ENCODE measurements at places on chromosomes 13 and 19.

GRCh38 chr19:28023064-28023463, 1189.9 kb downstream of the UQCRFS1 start:
- no peak for DNase-seq

GRCh38 chr19:2056837-2057192, 5.8 kb upstream of the MKNK2 start:
- no peak for DNase-seq

GRCh38 chr19:44202974-44203373, 9.4 kb upstream of the ZNF227 start:
- no peak for DNase-seq

- no peak for DNase-seq
Measured at GRCh38 chr19:46624958-46625661, at the start of gene PTGIR. PTGIR (minus strand) TSS chr19:46625089; CDS start chr19:46624225, 864 bp downstream.

GRCh38 chr13:53079691-53080090, 51.1 kb downstream of the OLFM4 start:
- DNase-seq: no peak

GRCh38 chr19:32324631-32325285, 20.7 kb upstream of the ZNF507 start:
- no peak for DNase-seq

DNA sequence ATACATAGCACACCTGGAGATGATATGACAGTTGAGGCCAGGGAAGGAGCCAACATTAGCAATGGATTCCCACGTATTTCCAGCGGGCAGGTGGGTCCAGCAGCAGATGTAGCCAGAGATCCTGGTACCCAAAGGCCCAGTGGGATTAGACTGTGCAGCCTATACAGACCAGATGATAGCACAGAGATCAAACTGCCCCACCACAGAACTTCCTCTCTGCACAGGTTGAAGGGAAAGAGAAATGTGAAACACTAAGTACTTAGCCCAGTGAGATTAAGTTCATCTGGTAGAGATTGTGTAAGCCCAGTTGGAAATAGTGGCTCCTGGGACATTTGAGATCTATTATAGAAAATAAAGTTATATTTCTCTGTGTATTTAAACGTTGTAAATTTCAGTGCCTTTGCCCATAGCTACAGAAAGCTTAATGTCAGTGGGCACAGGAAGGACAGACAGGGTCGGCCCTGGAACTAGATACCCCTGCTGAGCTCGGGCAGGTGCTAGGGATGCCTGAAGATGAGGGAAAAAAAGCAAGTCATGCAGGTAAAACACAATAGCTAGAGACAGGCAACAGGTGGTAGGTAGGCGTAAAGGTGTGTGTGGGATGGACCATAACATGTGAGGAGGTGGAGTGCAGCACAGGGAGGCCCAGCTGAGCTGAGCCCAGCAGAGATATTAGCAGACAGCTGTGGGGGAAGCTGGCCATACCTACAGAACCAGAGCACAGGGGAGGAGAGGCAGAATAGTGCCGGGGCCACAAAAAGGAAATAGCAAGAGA, 27.3 kb upstream of the SPATA13 start:
- no peak for DNase-seq

DNA sequence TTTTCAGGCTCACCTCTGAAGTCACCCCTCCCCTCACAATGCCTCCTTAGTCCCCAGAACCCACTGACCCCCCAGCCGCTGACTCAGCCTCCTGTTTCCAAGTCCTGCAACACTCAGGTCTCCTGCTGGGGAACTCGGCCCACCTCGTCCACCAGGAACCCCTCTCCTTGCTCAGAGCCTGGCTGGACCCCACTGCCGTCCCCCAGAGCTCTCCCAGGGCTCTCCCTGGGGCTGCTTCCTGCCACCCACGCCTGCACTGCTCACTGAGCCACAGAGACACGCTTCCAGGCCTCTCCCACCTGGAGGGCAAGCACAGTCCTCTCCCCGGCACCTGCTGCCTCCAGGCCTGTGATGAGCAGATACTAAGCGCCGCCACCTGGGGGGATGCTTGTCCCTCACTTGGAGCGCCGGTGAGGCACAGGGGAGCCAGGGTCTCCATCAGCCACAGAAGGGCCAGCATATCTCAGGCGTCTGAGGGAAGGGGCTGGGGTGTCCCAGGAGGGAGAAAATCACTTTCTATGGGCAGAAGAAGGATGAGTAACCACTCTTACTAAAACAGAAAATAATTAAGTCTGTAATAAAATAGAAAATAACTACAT, 53.8 kb downstream of the KLF2 start:
- DNase-seq: no peak

- DNase-seq: no peak
Measured at GRCh38 chr19:55504252-55504603, 16.0 kb downstream of the SSC5D start.

DNA sequence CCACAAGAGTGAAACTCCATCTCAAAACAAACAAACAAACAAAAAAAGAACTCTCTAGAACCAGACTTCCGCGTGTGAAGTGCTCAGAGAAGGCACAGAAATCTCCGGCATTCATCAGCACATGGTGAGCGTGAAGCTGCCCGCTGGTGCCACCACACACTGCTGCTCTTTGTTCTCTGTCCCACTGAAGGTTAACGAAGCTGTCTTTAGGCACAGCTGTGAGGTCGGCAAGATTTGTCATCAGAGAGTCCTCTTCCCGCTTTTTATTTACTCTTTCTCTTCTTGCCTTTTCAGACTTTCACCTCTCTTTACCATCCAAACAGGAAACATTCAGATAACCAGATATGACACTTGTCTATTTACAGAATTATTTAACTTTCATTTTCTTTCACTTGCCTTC, 115.2 kb upstream of the ARGLU1 start:
- DNase-seq: no peak

DNA sequence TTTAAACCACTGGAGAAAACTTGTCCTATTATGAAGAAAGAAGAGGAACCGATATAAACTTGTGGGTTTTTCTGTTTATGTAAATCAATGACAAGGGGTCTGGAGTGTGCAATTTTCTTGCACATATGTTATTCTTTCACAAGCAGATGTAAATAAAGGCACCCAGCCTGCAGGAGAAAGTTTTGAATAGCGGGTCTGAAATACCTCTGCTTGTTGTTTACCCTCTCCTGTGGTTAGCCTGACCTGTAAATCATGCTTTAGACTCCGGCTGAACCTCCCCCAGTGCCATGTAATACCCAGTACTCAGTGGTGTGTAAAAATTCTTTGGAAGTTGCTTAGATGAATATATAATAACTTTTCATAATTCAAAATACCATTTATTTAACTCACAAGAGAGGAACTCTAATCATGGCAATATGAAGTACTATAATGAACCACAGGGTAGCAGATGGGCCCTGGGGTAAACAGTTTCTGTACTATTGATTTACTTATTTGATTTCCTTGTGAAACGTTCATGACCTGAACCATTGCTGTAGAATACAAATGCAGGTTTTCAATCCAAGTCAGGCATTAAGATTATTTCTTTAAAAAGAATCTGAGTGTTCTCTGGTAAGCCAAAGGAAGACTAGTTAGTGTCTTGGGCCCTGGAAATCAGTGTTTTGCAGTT, 245.1 kb downstream of the LMO7 start:
- no peak for DNase-seq

DNA sequence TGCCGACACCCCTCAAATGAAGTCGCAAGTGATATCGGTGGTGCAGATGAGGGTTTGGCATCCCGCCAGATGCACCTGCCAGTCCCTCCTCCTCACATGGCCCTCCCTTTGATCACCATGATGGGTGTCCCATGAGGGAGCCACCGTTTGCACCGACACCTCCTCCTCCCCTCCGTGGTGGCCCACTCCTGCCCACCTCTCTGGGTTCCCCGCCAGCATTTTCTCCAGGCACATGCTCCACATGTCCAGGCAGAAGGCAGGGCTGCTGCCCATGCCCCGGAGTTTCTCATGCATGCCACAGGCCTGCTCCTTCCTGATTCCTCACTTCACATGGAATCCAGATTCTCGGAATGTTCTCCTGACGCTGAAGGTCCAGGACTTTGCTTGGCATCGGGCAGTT, 49.3 kb downstream of the COL4A2 start:
- no peak for DNase-seq

GRCh38 chr19:38433268-38433733, at the start of gene RYR1:
RYR1 (plus strand) TSS chr19:38433691; CDS start chr19:38433830, 139 bp downstream.
- no peak for DNase-seq

DNA sequence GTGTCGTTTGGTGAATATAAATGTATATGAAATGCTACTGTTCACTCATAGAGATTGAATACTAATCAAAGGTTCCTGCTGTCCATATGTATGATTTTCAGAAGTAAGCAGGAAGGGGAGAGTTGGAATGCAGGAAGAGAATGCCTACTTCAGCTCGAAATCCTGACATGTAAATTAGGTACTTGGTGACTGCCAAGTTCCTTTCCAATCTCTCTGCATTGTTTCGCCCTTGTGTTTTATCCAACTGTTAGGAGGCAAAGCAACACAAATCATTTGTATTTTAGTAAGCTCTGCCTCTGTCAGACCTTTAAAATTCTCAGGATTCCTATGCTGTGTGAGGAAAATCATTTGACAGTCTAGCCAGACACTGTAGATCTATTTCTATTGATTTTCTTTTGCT, 9.0 kb downstream of the STARD13 start:
- no peak for DNase-seq

- DNase-seq: no peak
Measured at GRCh38 chr19:47495478-47496372, 11.7 kb upstream of the KPTN start.

GRCh38 chr19:10271543-10272086, 695 bp downstream of the ICAM1 start:
- DNase-seq: peak; percentile 34

DNA sequence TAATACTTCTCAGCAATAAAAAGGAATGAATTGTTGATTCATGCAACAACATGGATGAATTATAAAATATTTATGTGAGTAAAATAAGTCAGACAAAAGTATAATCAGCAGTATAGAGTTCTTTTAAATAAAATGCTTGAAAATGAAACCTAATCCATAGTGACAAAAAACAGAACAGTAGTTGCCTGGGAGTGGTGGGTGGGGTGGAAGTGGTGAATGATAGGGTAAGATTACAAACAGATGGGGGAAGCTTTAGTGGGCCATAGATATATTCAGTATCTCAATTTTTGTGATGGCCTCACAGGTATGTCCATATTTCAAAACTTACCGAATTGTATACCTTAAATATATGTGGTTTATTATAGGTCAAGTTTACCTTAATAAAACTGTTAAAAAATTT, 124.9 kb upstream of the UBL3 start:
- no peak for DNase-seq

DNA sequence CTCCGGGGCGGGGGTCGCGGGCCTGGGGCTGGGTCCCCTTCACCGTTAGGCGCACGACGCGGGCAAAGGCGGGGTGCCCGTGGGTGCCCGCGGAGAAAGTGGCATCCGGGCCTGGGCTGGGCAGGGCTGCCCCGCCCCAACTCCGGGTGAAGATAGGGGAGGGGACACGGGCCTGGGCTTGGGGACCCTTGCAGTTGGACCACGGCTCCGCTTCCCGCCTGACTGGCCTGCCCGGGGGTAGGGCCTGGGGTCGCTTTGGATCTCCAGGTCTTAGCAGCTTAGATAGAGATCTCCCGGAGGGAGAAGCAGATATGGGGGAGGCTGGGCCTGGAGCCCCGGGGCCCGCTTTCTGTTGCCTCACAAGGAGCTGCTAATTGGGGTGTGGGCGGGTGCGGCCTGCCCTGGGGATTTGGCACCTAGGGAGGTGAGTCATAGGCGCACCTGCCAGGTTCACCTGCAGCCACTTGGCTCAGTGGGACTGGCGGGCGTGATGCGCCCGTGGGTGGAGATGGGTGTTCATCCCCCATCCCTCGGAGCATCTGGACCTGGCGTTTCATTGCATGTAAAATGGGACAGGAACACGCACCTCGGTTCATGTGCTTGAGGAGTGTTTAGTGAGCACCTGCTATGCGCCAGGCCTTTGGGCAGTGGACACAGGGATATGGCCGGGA, 585 bp downstream of the MAP1S start:
- no peak for DNase-seq

GRCh38 chr13:75566658-75567057, 17.1 kb downstream of the UCHL3 start:
- DNase-seq: no peak

DNA sequence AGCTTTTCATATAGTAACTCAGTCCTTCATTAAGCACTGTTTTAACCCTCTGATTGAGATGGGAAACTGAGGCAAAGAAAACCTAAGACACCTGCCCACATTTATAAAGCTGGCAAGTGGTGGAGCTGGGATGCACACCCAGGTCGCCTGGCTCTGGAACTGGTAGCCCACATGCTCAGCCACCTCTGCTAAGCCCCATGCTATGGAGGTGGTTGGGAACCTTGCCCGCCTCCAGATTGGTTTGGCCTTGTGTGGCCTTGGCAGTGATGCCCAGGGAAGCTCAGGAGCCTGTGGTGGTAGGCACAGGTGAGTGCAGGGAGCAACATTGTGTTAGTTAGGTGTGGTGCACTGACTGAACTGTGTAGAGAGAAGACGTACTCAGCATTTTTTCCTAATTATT, 370.2 kb downstream of the MTUS2 start:
- DNase-seq: no peak

DNA sequence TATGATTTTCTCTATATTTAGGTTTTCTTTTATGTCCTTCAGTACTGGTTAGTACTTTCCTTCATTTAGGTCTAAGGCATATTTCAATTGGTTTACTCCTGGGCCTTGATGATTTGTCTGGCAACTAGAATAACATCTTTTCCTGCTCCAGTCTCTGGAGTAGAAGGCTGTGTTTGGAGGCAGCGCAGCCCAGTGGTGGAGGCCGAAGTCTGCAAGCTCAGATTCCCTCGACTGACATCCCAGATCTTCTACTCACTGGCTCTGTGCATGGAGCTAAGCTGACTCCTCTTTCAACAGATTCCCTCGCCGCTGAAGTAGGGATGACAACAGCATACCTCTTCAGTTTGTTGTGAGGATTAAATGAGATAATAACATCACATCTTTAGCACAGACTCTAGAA, 141.0 kb downstream of the RAP2A start:
- DNase-seq: no peak

DNA sequence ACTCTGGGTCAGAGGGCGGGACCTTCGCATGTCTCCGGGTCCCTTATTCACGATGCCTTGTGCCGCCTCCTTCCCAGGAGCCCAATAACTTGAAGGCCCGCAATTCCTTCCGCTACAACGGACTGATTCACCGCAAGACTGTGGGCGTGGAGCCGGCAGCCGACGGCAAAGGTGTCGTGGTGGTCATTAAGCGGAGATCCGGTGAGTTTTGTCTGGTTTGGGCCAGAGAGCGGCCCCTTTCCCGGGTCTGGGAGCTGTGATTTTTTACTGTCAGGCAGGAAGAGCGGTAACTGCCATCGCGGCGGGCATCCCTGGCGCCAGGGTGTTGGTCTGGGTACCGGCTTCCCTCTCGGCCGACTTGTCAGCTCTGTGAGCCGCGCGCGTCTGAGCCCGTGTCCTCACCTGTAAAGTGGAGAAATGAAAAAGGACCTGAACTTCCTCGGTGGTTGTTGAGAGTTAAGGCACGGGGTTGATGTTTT, 800 bp downstream of the RPL28 start:
- no peak for DNase-seq

DNA sequence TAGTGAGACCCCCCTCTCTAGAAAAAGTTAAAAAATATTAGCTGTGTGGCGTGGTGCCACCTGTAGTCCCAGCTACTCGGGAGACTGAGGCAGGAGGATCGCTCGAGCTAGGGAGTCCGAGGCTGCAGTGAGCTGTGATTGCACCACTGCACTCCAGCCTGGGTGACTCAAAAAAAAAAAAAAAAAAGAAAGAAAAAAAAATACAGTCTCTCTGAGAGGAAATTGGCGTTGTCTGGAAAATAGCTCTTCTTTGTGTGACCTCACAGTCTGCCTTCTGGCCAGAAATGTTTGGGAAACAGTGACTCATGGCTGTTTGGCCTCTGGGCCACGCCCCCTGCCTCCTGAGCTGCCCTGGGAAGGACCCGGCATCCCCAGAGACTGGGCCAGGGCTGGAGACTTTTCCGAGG, 10.7 kb downstream of the MARCHF2 start:
- no peak for DNase-seq

GRCh38 chr13:60590800-60591747, 194.1 kb downstream of the TDRD3 start:
- DNase-seq: no peak
